Smooth muscle cell of trachea (primary cell): ENCODE measurements at places on chromosomes 4 and X. TPM values are rescaled to one million over a fixed set of nuclear protein-coding genes. Genes with fewer than 3 reads are reported as not detected.

NLRP2B gene
- total RNA-seq = not detected in 2 replicates

TEC gene
- total RNA-seq = 1.5 and 3.8 TPM in 2 replicates

CCSER1 gene
- not detected in 2 replicates for total RNA-seq

HERC5 gene
- total RNA-seq = 1.7 and 6.0 TPM in 2 replicates

EMD gene
- 25.6 and 29.4 TPM in 2 replicates for total RNA-seq

C1GALT1C1 gene
- total RNA-seq = 24.6 and 41.3 TPM in 2 replicates

JADE3 gene
- 4.4 and 4.5 TPM in 2 replicates for total RNA-seq

PNMA5 gene
- total RNA-seq = not detected in 2 replicates

RTL5 gene
- total RNA-seq = 2.8 and 6.3 TPM in 2 replicates

F8A2 gene
- total RNA-seq = 1.7 TPM in 1 of 2 replicates, not detected in the other

ADH4 gene
- total RNA-seq = not detected in 2 replicates

UBL4A gene
- 39.0 and 75.4 TPM in 2 replicates for total RNA-seq

KANTR gene
- 8.3 and 12.7 TPM in 2 replicates for total RNA-seq

GAGE12J gene
- total RNA-seq = not detected in 2 replicates

CLDN2 gene
- total RNA-seq = not detected in 2 replicates

DIAPH2 gene
- total RNA-seq = 20.3 and 25.6 TPM in 2 replicates

CABS1 gene
- not detected in 2 replicates for total RNA-seq

EDA2R gene
- total RNA-seq = 12.1 and 22.8 TPM in 2 replicates

VCX gene
- not detected in 2 replicates for total RNA-seq

PCDH10 gene
- 0.83 and 1.6 TPM in 2 replicates for total RNA-seq

CTAG2 gene
- total RNA-seq = not detected in 2 replicates

SYTL4 gene
- 3.1 and 8.6 TPM in 2 replicates for total RNA-seq

PPBP gene
- not detected in 2 replicates for total RNA-seq

OPHN1 gene
- 7.6 and 8.3 TPM in 2 replicates for total RNA-seq

GAGE13 gene
- total RNA-seq = not detected in 2 replicates

GYG2 gene
- 4.5 and 9.3 TPM in 2 replicates for total RNA-seq

FGF2 gene
- 30.8 and 53.3 TPM in 2 replicates for total RNA-seq

CCKAR gene
- 19.4 and 25.2 TPM in 2 replicates for total RNA-seq

RBM3 gene
- total RNA-seq = 59.4 and 286 TPM in 2 replicates

STS gene
- total RNA-seq = 4.2 and 7.6 TPM in 2 replicates

ANK2 gene
- 104 and 206 TPM in 2 replicates for total RNA-seq

DHX15 gene
- total RNA-seq = 103 and 157 TPM in 2 replicates

CT45A10 gene
- not detected in 2 replicates for total RNA-seq

COX7B2 gene
- not detected in 2 replicates for total RNA-seq

SMR3B gene
- total RNA-seq = not detected in 2 replicates

KLKB1 gene
- total RNA-seq = 0.17 TPM in 1 of 2 replicates, not detected in the other

PRDM8 gene
- 9.0 and 9.4 TPM in 2 replicates for total RNA-seq

CACNA1F gene
- under 0.01 TPM in 2 replicates for total RNA-seq

HPGDS gene
- total RNA-seq = not detected in 2 replicates

PDZD11 gene
- total RNA-seq = 62.4 and 64.3 TPM in 2 replicates

SLC34A2 gene
- not detected in 2 replicates for total RNA-seq

FAAH2 gene
- total RNA-seq = under 0.01 and 0.15 TPM in 2 replicates

CCDC110 gene
- 2.5 and 3.0 TPM in 2 replicates for total RNA-seq

VMA21 gene
- 44.7 and 50.9 TPM in 2 replicates for total RNA-seq

FREM3 gene
- not detected in 2 replicates for total RNA-seq

P2RY4 gene
- 0.44 TPM in 1 of 2 replicates, not detected in the other for total RNA-seq

CXCL6 gene
- total RNA-seq = 1.5 and 3.5 TPM in 2 replicates

S100P gene
- not detected in 2 replicates for total RNA-seq

GLRA3 gene
- total RNA-seq = under 0.01 TPM in 1 of 2 replicates, not detected in the other

CXCL11 gene
- 0.15 TPM in 1 of 2 replicates, not detected in the other for total RNA-seq

JAKMIP1 gene
- total RNA-seq = not detected in 2 replicates

SH3D19 gene
- 65.5 and 69.7 TPM in 2 replicates for total RNA-seq

MTTP gene
- 0.15 and 0.50 TPM in 2 replicates for total RNA-seq
